ENCODE measurements at places on chromosomes 4 and X.

GRCh38 chr4:144967161-144967560, 130.8 kb downstream of the ANAPC10 start:
- DNase-seq, result no peak

DNA sequence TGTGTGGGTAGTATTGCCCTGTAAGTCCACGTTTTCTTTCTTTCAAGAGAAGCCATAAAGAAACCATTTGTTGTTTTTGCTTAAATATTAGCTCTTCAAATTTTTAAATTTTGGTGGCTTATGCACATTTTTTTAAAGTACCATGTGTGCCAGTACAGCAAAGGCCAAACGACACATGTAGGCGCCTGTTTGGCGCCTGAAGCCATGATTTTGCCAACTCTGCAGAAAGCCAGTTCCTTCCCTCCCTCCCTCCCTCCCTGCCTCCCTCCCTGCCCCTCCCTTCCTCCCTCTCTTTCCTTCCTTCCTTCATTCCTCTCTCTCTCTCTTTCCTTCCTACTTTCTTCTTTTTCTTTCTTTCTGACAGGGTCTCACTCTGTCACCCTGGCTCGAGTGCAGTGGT, 65.9 kb upstream of the LIMCH1 start:
- DNase-seq, result no peak

DNA sequence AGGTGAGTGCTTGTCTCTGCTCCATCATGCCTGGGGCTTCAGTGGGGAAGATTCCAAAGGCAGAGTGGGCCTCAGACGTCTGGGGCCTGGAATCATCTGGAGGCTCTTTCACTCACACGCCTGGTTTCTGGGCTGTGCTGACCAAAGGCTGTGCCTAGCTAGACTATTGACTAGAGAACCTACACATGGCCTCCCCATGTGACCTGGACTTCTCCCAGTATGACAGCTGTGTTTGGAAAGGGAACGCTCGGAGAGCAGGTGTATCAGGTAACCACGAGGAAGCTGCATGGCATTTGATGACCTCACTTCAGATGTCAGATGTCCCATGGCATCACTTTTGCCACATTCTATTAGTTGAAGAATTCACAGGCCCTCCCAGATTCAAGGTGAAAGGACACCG, 51.0 kb downstream of the ADGRL3 start:
- no peak for DNase-seq

- DNase-seq, result no peak
These were observed 92.2 kb upstream of the TRIM2 start for GRCh38 chr4:153112041-153112441.

DNA sequence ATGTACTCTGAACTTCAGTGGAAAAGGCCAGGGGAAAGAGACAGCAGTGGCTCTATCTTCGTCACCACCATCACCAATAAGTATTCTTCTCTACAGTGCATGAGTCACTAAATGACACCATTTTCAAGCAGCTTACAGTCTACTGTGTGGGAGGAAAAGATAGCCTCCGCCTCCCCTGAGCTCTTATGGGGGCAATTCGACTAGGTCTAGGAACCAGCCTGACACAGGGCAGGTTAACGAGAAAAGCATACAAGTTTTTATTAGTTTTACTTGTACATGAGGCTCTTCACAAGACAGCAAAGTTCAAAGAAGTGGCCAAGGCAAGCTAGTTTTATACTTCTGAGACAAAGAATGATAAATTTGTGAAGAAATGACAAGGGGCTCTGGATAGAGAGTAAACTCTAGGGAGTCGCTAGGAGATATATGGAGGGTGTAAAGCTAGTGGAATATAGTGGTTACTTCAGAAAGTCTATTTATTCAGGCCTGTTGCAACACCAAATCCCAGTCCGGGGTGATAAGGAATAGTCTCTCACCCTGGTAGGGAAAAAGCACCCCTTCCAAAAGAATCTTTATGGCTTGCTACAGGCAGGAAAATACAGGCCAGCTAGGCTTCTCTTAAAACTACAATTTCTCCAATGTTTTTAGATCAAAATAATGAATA, 49.7 kb downstream of the SCD5 start:
- no peak for DNase-seq

DNA sequence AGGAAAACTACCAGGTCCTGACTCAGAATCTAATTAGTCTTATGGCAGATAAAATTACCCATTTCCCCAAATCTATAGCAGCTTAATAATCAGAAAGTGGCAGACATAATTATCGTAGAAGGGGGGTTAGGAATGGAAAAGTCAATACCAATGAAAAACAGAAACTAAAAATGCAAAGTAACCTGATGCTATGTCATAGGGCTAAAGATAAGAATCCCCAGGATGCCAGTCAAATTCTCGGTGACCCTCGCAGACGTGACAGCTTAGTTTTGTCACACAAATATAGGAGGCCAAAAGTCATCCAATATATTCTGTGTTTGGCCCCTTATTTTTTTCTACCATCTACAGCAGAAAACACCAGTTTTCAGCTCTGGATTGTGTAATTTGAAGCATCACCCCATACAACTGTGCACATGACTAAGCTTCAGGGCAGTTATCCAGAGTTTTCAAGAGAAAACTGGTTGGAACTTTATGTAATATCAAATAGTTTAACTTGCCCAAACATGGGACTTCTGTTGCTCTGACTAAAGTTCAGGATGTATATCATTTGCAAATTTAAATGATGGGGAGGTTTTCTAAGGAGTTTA, 30.9 kb downstream of the RASSF6 start:
- DNase-seq, result no peak

- DNase-seq, result no peak
These were observed 362.2 kb upstream of the POU3F4 start for GRCh38 chrX:83145876-83146275.

DNA sequence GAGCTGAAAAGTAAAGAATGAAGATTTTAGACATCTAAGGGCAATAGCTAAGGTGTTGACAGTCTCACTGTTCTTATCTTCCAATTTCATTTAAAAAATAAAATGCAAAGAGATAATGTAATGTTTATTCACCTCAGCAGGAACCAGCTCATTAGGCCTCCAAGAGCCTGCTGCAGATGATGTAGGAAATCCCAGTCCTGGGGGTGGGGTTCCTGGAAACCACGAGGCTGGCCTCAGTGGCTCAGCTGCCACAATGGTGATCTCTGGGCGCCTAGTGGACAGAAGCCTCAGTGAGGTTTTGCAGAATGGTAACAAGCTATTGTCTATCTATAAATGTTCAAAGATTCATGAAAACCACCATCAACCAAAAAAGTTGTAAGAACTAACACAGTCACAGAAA, 77.3 kb downstream of the RPS3A start:
- no peak for DNase-seq

- no peak for DNase-seq
These were observed 176.9 kb upstream of the ARHGAP24 start for GRCh38 chr4:85298037-85298436.

- no peak for DNase-seq
These were observed 165.3 kb upstream of the PPP1R2C start for GRCh38 chrX:42943051-42943974.

DNA sequence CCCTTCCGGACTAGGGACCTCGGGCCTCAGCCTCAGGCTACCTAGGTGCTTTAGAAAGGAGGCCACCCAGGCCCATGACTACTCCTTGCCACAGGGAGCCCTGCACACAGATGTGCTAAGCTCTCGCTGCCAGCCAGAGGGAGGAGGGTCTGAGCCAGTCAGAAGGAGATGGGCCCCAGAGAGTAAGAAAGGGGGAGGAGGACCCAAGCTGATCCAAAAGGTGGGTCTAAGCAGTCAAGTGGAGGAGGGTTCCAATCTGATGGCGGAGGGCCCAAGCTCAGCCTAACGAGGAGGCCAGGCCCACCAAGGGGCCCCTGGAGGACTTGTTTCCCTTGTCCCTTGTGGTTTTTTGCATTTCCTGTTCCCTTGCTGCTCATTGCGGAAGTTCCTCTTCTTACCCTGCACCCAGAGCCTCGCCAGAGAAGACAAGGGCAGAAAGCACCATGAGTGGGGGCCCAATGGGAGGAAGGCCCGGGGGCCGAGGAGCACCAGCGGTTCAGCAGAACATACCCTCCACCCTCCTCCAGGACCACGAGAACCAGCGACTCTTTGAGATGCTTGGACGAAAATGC, at the start of gene WAS:
Gene WAS, plus strand, starts transcription at position 389 of the 572 bp plus-strand sequence. Its CDS starts 55 bp downstream, at position 444.
- no peak for DNase-seq

DNA sequence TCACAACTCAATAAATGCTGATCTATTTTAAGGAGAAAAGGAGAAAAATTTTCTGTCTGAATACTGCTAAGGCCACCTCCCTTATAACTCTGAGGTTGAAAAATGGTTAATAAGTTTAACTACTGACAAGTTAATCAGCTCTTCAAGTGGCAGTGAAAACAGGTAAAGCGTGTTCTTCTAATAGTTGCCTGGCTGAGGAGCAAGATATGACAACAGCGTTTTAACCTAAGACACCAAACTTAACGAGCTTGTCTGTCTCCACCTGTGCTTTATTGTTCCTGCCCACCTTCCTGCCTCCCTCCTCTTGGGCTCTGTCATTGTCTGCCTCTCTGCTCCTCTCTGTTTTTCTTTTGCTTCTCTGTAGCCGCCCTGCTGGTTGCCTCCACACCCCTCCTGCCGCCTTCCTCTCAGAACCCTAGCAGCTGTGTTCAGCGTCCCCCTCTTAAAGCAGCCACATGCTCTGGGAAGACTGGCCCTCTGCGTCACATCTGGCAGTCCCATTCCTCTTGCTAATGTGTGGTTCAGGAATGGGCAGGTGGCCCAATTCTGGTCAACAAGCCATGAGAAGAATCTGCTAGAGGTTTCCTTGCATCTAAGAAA, 4.3 kb upstream of the TSPAN5 start:
- no peak for DNase-seq

GRCh38 chrX:3191796-3192195, 150.5 kb downstream of the ARSF start:
- DNase-seq, result no peak

DNA sequence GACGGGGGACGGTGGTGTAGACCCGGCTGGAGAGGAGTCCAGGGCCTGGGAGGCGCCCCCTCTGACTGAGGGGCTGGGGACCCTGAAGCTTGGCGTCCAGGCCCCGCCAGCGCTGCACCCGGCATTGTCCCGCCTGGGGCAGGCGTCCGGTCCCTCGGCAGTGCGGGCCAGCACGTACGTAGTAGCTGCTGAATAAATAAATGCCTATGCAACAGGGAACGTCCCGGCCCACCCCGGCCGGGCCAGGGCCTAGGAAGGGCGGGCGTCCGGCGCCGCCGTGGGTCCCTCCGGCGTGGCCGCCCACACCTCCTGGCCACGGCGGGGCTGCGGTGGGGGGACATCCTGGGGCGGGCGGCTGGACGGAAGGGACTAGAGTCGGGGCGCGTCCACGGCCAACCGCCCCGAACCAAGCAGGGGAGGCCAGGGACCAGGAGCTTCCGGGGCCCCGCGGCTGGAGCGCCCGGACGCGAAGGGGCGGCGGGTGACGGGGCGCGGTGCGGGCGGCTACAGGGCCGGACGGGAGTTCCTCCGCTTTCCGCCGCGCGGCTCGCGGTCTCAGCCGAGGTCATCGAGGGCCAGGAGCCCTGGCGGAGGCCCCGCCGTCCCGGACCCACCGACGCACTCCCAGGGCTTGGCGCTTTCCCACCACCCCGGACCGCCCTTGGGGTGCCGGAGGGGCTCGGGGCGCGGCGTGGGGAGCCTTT, 886 bp upstream of the WWC2 start:
- peak; percentile 68 for DNase-seq

- no peak for DNase-seq
These were observed 84.6 kb downstream of the PPP3CA start for GRCh38 chr4:101262683-101263082.

DNA sequence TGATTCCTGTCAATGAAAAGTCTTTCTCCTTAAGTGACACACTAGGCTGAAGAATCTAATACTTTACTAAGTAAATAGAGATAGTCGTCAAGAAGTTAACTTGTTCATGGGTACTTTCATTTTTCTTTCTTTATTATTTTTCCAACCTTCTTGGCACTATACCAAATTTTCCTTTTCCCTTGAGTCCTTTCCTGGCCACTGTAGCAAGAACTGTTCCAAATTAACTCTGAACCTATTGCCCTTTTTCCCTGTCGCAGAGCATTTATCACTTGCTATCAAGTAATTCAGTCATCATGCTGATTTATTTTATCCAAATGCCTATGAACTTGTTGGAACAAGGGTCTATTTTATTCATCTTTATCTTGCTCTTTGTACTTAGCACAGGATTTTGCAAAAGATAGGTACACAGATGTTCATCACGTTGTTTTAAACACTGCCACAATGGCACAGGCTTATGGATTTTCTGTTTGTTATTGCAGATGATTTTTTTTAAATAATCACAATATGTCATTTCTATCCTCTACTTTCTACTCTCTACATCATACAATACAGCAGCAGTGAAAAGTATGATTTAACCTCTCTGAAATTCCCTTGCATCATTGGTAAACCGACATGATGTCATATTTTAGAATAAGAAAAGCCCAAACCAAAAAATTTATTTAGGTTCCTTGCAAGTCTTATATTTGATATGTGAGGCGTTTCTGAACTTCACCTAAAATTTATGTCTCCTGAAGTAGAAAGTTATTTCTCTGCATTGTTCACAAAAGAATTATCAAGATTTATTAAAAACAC, 2352.3 kb downstream of the PCDH7 start:
- no peak for DNase-seq
